ENCODE measurements at places on chromosomes 2 and 18.

GRCh38 chr2:176435729-176436128 is 166.5 kb downstream of the MTX2 start:
- no peak for DNase-seq

GRCh38 chr2:25483607-25484266 is 142.0 kb upstream of the DNMT3A start:
- no peak for DNase-seq

DNA sequence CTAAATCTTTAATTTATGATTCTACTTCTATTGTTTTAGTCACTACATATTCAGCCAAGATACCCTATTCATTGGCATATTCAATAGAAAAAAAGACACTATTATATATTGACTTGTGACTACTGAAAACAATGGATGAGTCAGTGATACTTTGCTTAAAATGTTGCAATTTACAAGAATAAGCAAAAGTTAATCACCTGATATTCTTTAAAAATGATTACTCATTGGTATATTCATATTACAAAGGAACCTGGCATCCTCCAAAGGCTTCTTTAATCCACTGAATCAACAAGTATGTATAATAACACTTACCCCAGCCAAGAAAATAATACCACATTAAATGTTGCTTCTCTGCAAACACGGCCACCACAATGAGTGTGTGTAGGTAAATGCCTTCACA is 87.8 kb downstream of the CALCRL start:
- DNase-seq: no peak

GRCh38 chr18:7452331-7452730 is 114.8 kb upstream of the PTPRM start:
- peak; percentile 26 for DNase-seq

DNA sequence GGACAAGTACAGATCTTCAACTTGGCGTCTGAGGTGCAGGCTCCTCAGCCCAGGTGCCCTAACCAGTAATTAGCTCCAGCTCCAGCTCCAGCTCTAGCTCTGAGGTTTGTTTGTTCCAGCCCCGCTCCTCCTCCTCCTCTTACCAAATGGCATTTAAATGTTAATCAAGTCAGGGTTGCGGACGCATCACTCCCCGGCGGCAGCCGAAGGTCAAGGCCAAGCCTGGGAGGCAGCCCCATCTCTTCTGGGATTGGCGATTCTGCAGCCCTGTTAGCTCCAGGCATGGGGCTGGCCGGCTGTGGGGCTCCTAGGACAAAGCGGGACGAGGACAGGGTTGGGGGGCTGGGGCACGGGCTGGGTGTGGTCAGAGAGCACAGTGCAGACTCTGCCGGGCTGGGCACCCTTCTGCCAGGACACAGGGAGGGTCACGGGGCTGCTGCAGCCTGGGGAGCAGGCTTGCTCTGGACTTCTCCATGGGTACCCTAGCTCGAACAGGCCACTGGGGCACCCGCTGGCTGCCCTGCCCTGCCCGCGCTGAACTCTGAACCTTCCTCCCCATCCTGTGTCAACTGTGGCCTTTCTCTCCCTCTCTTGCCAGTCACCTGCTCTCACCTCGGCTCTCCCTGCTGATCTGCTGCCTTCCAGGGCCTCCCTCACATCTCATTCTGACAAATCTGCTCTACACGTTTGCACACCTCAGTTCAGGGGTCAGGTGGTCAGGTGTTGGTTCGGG is 203.3 kb downstream of the CELF4 start:
- DNase-seq: no peak
